ENCODE measurements at places on chromosomes 16 and 17.

DNA sequence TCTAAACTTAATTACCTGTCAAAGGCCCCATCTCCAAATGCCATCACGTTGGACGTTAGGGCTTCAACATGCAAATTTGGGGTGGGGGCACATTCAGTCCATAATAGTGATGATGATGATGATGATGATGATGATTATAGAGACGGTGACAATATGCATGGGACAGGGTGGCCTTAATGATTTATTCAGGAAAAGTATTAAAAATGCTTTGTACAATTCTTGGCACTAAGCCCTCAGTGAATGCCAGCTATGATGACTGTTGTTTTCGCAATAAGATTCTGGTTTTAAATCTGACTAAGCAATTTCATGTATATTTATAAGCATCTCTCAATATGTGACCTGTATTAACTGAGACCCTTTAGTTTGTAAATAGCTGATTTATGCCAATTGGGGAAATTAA lies 106.3 kb downstream of the C16orf95 start:
- no peak for DNase-seq

DNA sequence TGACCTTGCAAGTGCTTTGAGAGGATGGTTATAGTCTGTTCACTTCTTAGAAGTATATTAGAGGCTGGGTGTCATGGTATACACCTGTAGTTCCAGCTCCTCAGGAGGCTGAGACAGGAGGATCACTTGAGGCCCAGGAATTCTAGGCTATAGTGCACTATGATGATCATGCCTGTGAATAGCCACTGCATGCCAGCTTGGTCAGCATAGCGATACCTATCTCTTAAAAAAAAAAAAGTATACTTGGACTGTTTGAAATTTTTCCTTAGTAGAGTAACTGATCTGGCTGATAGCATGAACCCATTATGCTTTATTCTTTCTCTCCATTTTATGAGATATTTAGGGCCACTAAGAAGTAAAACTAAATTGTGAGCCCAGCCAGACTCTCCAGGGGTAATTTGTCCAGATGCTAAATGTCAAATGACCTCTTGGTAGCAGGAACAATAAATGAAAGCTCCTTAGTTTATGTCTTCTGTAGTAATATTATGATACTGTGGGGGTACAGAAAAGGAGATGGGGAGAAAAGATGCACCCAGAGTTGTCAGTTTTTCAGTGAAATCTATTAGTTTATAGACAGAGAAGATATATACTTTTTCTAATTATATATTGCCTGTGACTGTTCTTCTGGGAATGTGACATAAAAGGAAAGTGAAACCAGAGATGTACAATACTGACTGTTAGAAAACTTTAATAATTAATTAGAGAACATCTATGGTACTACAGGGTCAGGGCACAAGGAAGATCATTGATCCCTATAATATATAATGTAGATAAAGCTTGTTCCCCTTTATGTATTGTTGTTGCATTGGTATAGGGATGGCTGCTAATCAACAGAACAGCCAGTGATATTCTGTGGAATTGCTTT lies 335.3 kb upstream of the TBX2 start:
- DNase-seq = no peak

GRCh38 chr16:53515259-53515658 lies 12.2 kb upstream of the AKTIP start:
- DNase-seq = no peak

GRCh38 chr16:21156767-21157467 lies 1.6 kb upstream of the LDAF1 start:
- DNase-seq = no peak

- DNase-seq = no peak
Observed at GRCh38 chr17:47808036-47808829, 13.4 kb downstream of the OSBPL7 start.

DNA sequence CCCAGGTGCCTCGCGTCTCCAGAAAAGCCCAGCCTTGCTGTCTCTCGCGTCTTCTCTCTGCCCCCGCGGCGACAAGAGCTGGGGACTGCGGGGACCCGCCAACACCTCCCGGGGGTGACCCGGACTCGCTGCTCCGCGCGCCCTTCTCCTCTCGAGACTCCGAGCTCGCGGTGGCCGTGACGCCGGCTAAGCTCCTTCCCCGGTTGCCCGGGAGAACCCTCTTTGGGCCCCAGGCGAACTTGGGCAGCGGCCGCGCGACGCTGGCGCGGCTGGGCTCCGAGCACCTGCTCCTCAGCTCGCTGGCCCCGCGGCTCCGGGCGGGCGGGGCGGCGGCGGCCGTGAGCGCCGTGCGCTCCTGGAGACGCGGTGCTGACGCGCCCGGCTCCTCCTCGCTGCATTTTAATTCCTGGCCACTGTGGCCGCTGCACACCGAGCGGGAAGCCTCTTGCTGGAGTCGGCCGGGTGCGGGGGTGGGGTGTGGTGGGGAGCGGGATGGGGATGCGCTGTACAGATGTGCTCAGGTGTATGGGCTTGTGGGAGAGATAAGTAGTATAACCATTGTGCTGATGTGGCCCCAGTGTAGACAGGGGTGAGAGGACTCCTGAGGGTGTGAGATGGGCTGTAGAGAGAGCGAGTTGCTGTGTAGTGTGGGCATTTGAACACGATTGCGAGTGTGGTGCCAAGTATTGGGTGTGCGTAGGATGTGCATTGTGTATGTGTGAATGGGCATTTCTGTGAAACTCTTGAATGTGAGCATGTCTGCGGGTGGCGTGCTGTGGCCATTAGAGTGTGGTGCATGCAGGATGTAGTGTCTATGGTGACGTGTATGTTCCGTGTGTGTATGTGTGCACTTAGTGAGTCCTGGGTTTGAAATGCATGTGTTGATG lies at the start of gene ASIC2:
Gene ASIC2, minus strand, starts transcription at position 315 of the 887 bp plus-strand sequence.
- no peak for DNase-seq

DNA sequence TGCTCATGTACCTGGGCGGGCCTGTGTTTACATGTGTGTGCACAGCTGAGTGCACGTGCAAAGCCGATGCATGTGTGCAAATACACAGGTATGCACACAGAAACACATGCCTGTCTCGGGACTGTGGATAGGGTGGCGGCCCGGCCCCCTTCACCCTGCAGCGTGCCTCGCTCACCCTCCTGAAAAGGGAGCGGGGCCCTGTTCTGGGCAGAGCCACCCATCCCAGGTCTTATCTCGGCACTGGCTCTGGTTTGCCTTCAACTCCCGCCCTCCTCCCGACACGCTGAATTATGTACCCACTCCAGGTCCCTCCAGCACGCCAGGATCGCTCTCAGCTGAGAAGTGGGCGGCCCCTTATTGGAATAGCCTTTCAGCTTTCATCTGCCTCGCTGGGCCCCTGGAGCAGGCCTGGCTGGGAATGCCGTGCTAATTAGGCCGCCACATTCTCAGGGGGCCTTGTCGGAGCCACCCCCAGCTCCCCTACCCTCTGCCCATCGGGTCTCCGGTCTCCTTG lies 77.8 kb downstream of the RTN4RL1 start:
- no peak for DNase-seq

DNA sequence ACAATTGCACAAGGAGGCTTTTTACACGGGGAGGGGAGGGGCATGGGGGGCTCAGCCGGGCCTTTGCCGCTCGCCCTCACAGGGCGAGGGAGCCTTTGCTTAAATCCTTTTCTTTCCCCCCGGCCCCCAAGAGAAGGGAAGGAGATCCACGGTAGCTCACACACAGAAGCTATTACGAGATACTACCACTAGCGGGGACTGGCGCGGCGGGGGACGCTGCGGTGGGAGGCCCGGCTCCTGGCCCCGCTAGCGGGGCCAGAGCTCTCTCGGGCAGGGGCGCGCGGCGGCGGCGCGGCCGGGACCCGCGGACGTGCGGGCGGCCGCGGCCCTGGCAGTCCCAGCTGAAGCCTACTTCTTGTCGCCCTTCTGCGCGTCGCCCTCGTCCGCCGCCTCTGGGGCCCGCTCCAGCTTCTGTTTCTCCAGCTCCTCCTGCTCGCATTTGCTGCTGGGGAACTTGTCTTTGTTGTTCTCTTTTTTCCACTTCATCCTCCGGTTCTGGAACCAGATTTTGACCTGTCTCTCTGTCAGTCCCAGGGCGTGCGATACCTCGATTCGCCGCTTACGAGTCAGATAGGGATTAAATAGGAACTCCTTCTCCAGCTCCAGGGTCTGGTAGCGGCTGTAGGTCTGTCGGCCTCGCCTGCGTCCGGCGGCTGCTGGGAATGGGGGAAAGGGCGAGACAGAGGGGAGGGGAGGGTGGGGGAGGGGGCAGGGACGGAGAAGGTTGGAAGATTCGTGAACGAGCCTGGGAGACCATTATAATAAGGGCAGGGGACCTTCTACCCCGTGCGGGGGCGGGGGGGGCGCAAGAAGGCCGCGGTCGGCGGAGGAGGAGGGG lies 2.0 kb downstream of the HOXB8 start:
- DNase-seq = no peak

DNA sequence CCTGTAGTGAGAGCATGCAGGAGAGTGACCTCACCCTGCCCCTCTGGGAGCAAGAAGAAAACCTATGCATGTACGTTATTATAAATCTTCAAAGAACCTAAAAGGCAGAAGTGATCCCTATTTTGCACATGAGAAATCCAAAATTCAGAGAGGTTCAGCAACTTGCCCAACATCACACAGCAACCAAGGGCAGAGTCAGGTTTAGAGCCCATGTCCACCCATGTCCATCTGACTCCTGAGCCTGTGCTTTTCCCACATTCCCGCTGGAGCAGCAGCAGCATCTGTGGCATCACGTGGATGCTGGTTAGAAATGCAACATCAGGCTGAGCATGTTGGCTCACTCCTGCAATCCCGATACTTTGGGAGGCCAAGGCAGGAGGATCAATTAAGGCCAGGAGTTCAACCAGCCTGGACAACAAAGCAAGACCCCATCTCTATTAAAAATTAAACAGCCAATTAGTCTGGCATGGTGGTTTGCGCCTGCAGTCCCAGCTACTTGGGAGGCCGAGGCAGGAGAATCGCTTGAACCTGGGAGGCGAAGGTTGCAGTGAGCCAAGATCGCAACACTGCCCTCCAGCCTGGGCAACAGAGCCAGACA lies 26.3 kb downstream of the METTL22 start:
- DNase-seq = no peak

DNA sequence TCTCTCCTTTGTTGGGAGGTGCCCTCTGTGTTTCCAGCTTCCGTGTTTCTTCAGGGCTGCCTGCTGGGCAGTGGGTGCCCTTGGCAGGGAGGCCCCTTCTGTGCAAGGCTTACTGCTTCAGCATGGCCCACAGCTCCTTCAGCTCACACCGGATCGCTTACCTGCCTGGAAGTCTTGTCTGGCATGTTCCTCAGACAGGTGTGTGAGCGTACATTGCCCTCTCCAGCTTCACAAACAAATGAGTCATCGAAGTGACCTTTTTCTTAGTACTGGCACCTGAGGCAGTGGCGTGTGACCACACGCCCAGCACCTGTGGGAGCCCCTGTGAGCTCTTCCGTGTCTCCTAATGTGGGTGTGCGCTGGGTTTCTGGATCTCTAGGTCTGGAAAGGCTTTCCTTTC lies 3.5 kb downstream of the RAB40C start:
- no peak for DNase-seq

GRCh38 chr16:22139008-22139407 lies 23.3 kb upstream of the SDR42E2 start:
- no peak for DNase-seq

DNA sequence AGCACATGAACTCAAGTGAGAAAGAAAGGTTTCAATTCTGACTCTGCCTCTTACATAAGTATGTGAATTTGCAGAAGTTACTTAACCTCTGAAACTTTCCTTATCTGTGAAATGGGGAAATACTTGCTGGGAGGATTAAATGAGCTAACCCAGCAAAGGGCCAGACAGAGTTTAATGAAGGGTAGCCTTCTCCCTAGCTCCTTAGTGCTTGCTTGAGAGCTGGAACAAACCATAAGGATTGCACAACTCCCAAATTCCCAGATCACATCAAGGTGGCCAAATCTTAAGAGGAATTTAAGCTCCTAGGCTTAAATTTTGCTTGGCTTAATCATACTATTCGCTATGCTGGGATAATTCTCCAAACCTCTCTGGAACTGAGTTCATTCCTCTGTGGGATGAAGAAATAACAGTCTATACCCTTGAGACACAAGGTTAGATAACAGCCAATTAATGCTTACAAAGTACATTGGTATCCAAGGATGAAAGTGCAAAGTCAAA lies 11.8 kb upstream of the WSB1 start:
- DNase-seq = no peak

DNA sequence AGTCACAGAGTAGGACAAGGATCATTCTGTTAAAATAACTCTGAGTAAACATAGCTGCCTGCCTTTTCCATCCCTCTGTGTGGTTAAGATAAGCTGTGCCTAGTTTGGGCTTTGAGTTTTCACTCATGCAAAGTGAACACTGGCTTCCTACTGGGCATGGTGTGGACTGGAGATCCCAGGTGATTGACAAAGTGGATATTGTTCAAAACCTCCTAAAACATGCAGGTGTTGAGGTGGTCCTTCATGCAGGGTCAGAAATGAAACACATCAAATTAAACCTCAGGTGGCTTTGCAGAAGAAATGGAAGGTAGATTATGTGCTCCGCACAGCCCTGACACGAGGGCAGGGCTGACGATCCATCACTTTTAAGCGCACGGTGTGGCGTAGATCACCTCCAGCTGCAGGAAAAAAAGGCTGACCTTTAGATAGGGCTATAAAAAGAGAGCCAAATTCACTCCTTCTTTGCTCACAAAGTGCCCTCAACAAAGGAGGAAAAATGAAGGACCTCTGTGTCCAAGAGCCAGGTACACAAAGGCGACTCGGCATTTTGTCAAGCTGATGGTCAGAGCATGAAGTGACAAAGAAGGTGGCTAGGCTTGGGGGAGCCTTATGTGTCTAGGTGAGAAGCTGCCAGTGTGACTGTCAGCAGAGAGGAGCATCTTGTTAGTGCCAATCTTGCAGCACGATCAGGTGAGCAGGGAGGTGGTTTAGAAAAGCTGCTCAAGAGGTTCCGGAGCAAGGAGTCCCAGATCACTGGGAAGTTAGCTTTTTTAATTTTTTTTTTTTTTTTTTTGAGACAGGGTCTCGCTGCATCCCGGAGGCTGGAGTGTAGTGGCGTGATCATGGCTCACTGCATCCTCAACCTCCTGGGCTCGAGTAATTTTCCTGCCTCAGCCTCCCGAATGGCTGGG lies 19.9 kb upstream of the ITPRIPL2 start:
- DNase-seq = no peak

GRCh38 chr16:55701442-55702319 lies 45.9 kb downstream of the SLC6A2 start:
- DNase-seq = peak; percentile 14

DNA sequence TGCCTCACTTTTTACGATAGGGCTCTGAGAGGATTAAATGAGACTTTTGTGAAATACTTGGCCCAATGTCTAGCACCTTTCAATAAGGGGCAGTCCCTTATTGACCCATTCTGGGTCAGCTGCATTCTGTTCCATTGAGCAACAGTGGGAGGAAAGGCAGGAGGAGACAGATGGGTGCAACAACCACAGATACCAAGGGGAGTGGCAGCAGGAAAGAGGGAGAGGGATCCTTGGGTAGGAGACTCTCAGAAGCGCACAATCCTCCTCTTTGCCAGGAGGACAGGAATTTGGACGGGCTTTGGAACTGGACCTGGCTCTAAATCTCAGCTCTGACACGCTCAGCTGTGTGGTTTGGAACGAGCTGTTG lies 3.5 kb downstream of the PIPOX start:
- DNase-seq = no peak

- no peak for DNase-seq
Observed at GRCh38 chr17:44044071-44044470, 22.4 kb downstream of the LSM12 start.

GRCh38 chr17:12070561-12070960 lies 49.9 kb downstream of the MAP2K4 start:
- no peak for DNase-seq

- no peak for DNase-seq
Observed at GRCh38 chr16:3846087-3846486, 34.4 kb downstream of the CREBBP start.
